Lung (tissue), 17 donors: ENCODE measurements at places on chromosomes 4 and X.

- no peak for DNase-seq
These were observed 27.8 kb downstream of the PPP2R2C start for GRCh38 chr4:6444582-6444981.

DNA sequence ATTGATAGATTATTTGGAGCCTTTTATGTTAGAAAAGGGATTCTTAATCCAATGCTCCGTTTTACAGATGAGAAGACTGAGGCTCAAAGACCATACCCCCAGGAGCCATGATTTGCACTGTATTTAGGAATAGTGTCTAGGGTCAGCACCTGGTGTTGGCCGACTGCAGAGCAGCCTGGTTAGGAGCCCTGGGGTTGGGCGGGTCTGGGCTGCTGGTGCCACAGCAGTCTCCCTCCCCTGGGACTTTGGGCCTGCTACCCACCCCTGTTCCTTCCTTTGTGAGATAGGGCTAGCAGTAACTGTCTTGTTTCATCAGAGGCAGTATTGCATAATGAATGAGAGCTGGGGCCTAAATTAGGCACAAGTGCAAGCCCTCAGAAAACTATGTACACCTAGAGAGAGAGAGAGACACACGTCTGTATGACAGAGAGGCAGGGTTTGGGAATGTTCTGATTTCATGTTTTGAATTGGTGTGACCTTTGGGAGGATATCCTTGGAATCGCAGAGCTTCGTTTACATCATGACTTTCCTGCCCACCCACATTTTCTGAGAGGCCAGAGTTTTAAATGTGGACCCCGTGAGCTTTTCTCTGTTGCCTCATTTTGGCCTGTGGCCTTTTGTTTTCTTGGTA, 111.7 kb downstream of the PTTG2 start:
- DNase-seq, result peak; percentile 40

GRCh38 chr4:138312536-138312911, 70.4 kb upstream of the SLC7A11 start:
- no peak for DNase-seq

- peak; percentile 79 for DNase-seq
These were observed 280.6 kb downstream of the PAPSS1 start for GRCh38 chr4:107439401-107439800.

DNA sequence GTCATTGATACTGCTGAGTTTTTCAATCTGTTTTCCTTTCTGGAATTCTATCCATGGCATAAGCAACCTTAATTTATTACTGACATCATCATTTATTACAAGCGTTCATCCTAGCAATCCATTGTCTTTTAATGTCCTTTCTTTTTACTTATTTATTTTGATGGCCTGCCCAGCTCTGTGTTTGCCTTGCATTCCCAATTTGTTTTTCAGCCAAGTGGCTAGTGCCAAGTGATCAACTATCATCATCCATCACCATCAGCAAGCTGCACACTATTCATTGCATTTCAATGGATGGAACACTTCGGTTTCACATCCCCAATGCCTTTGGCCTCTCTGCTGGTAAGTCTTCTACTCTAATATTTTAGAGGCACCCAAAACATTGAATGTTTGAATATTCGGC, 831.7 kb upstream of the EPHA5 start:
- DNase-seq, result no peak

DNA sequence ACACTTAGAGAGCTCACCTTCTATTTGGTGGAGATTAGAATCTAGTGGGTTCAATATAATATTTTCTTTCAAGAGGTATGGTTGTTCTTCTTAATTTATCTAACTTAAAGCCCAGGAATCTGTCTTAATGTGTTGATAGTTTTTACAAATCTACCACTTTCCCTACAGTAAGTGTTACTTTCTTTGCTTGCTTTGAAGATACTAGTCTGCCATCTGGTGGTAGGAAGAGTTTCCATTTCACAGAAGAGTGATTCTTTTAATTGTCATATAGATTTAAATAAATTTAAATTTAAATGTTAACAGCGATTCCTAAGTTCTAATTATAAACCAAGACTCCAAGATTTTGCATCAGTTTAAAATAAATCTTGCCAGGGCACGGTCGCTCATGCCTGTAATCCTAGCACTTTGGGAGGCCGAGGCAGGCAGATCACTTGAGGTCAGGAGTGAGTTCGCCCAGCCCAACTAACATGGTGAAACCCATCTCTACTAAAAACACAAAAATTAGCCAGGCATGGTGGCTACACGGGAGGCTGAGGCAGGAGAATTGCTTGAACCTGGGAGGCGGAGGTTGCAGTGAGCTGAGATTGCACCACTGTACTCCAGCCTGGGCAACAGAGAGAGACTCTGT, 43.5 kb downstream of the NUDT9 start:
- DNase-seq, result no peak

DNA sequence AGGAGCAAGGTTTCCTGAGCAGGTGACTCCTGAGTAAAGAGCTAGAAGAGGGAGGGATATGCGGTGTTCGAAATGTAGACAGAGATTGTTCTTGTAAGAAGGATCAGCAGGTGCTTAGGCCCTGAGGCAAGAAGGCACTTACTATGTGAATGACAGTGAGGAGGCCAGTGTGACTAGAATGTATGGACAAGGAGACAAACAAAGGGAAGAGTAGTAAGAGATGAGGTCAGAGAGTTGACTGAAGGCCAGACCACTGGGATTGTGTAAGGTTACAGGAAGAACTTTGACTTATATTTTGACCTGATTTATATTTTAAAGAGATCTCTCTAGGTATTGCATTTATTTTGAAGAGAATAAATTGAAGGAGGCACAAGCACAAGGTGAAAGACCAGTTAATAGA, 118.4 kb upstream of the ENPEP start:
- no peak for DNase-seq

GRCh38 chrX:56853436-56853835, 124.4 kb downstream of the NBDY start:
- DNase-seq, result no peak

DNA sequence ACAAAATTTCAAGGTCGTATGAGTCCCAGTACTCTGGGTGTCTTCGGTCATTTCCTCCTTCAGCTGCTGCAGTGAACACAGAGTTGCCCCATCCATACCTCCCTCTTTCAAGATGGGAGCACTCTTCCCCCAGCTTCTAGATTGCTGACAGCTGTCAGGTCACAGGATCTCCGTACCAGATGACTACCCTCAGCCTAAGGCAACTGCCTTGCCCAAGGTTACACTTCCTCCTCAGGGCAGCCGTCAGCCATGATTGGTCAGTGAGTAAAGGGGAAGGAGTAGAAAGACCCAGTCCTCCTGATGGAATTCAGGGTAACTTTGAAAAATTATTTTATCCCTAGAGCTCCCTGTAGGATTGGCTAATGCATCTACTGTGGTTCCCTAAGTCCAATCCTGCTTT, 81.6 kb downstream of the NAF1 start:
- DNase-seq, result no peak

DNA sequence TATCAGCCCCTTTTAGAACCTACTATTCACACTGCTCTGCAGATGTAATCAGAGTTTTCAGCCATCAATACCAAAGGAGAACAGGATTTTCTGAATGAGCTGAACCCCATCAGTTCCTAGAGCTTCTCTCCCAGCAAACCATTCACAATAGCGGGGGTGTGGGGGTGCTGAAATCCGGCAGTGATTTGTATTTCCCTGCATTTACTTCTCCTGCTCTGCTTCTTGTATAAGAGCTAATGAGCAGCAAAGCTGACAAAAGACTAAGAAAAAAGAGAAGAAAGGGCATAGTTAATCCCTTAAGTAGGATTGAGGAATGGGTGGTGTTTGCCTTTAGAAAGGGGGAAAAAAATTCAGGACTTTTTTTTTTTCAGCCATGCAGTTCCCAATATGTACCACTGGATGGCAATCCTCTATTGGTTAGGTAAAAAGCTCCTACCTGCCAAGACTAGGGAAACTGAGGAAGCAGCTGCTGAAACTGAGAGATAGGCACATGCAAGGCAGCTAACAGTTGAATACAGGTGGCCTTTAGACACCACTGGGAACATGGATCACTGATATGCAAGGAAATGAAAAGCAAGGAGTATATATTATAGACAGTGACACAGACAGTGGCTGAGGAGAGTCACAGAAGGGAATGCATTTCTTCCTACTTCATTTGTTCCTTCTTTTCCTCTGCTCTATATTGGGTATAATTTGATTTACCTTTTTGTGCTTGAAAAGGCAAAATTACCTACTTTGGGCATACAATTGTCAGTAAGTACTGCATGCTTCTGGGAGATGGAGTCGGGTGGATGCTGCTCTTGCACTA, 217.9 kb downstream of the HS6ST2 start:
- DNase-seq, result no peak

GRCh38 chr4:102779204-102779603, 18.4 kb upstream of the MANBA start:
- no peak for DNase-seq

DNA sequence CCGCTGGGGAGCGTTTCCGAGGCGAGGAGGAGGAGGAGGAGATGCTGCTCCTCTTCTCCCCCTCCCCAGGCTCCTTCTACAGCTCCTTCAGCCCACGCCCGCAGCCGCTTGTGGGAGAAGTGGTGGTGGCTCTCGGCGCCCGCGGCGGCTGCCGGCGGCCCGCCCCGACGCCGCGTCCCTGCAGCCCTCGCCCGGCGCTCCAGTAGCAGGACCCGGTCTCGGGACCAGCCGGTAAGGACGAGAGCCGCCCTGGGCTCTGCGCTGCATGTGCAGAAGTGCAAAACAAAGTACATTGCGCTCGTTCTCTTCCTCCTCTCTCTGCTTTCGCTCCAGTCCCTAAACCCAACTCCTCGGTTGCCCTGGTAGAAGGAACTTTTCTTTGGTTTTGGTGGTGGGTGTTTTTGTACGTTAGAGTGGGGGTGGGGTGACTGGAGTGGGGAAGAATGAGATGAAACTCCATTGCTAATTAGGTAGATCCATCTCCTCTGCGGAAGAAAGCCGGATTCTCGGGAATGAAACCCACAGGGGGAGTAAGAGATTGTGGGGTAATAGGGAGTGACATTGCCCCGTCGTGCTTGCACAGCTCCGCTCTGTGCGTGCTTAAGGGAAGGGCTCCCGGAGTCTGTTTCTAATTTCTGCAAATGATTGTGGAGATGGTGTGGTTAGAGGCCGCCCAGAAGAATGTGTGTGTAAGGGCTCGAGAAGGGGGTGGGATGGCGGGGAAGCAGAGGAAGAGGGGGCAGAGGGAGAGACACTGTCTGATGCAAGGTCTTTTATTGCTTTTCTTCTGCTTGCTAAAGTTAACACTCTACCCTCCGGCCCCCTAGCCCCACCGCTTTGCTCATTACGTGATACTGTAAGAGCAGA, 677 bp downstream of the PTPN13 start:
- peak; percentile 84 for DNase-seq

DNA sequence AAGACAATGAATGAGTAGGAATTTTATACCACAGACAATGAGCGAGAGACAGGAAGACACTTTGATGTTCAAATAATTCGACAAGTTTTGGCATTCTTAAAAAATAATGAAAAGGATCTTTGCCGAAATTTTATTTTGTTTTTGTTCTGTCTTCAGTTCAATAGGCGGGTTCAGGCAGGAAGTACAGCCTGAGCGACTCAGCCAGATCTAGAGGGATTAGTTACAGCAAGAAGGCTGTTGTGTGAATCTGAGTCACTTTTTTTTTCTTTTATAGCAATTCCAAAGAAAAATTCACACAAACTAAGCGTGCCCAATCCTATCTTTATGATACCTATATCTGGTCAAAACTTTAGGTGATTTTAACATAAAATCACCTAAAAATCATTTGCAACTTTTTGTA, 505.4 kb upstream of the FAM241A start:
- DNase-seq, result no peak

GRCh38 chr4:150680651-150681050, 98.7 kb downstream of the MAB21L2 start:
- no peak for DNase-seq

GRCh38 chr4:142091085-142091513, 454.7 kb downstream of the IL15 start:
- no peak for DNase-seq

DNA sequence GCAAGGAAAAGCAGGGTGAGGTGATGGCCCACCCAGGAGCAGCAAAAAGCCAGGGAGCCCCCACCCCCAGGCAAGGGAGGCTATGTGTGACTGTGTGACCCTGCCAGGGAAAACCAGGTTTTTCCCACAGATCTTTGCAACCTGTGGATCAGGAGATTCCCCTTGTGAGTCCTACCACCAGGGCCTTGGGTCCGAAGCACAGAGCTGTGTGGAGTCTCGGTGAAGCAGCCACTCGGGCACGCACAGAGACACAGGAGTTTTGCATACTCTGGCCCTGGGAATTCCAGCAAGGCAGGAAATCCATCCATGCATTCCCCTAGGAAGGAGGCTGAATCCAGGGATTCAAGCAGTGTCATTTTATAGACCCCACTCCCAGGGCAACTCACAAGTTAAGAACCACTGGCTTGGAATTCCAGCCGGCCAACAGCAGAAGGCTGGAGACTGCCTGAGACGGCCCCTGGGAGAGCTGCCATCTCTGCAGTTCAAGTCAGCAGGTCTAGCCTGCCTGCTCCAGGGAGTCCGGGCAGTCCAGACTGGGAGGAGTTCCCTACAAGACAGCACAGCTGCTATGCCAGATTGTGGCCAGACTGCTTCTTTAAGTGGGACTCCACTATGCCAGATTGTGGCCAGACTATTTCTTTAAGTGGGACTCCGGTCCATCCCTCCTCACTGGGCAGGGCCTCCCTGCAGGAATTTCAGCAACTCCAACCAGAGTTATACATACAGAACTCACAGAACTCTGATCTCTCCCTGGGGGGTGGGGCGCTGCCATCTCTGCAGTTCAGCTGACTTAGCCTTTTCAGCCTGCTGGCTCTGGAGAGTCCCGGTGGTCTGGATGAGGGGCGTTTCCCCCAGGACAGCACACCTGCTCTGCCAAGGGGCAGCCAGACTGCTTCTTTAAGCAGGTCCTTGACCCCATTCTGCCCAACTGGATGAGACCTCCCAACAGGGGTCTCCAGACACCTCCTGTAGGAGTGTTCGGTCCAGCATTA, 85.1 kb upstream of the ADAD1 start:
- DNase-seq, result no peak

DNA sequence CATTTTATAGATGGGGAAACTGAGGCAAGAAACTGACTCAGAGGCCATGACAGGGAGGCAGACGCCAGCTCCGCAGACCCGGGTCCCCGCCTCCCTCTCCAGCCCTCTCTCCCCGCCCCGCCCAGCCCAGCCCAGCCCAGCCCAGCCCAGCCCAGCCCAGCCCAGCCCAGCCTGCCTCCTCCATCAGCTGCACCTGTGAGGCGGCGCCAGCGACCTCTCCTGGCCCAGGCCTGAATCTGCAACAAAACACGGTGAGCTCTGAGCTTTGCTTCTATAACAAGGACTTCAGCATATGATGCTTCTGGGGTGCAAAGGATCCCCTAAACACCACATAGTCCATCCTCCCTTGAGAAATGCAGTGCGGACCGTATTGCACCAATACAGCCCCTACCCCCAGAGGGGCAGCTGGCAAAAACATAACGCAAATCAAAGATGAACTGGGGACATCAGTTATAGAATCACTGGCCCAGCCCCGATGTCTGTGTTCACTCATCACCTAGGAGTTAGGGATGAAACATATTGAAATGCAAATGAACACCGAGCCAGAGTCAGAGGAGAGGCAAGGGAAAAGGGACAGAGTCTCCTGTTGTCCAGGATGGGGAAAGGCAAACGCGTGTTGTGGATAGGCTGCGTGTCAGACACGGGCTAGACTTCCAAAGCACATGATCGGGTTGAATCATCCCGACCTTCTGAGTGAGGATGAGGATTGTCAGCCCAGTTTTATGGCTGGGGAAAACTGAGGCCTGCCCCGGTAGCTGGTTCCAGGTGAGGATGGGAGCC, 216.1 kb upstream of the PSAPL1 start:
- no peak for DNase-seq
